ENCODE measurements at places on chromosomes 7 and 10. TPM values are rescaled to one million over a fixed set of nuclear protein-coding genes. Genes with fewer than 3 reads are reported as not detected.
A peak's percentile ranks its signal among the peaks of the same experiment; 100 is the strongest.

GRCh38 chr10:103224133-103224532 lies 21.6 kb upstream of the RPEL1 start:
- H3K27me3 ChIP-seq: peaks cover 8% of the 10 kb centered on the region
- H3K4me1 ChIP-seq: peaks cover 7% of the 10 kb centered on the region
- no peak for DNase-seq

GRCh38 chr10:128896116-128896795 lies 570.8 kb upstream of the MGMT start:
- DNase-seq: no peak
- H3K36me3 ChIP-seq: no peaks in the 10 kb centered on the region
- H3K4me1 ChIP-seq: peaks cover 5% of the 10 kb centered on the region
- no peak overlapping the region for H3K27ac ChIP-seq
- H3K4me3 ChIP-seq: no peak overlapping the region

GRCh38 chr7:154804449-154804848 lies 198.5 kb downstream of the PAXIP1 start:
- no peak for DNase-seq
- no peak overlapping the region for H3K4me3 ChIP-seq
- peaks cover 70% of the 10 kb centered on the region for H3K36me3 ChIP-seq
- H3K27me3 ChIP-seq: peaks cover 24% of the 10 kb centered on the region

GRCh38 chr7:98628418-98628817 lies 11.3 kb downstream of the NPTX2 start:
- no peaks in the 10 kb centered on the region for H3K36me3 ChIP-seq
- no peak for DNase-seq
- peaks cover 15% of the 10 kb centered on the region for H3K4me1 ChIP-seq
- peaks cover 4% of the 10 kb centered on the region for H3K27me3 ChIP-seq

- H3K36me3 ChIP-seq: peaks cover 3% of the 10 kb centered on the region
- no peak for DNase-seq
- no peaks in the 10 kb centered on the region for H3K4me1 ChIP-seq
Observed at GRCh38 chr7:123096976-123097375, 101.5 kb upstream of the TAS2R16 start.

Gene CDC14C
- total RNA-seq: not detected

- no peaks in the 10 kb centered on the region for H3K4me1 ChIP-seq
- no peak for DNase-seq
- no peak overlapping the region for H3K4me3 ChIP-seq
- no peaks in the 10 kb centered on the region for H3K27me3 ChIP-seq
- H3K36me3 ChIP-seq: no peaks in the 10 kb centered on the region
Observed at GRCh38 chr7:107712025-107712424, 31.9 kb upstream of the CBLL1 start.

Gene YAE1
- total RNA-seq: 21.9 TPM

- no peaks in the 10 kb centered on the region for H3K36me3 ChIP-seq
- no peak overlapping the region for H3K4me3 ChIP-seq
- H3K4me1 ChIP-seq: no peaks in the 10 kb centered on the region
- no peak overlapping the region for H3K27ac ChIP-seq
Observed at GRCh38 chr7:1620835-1621234, 49.2 kb upstream of the ELFN1 start.

Gene PRF1
- 0.11 TPM for total RNA-seq

DNA sequence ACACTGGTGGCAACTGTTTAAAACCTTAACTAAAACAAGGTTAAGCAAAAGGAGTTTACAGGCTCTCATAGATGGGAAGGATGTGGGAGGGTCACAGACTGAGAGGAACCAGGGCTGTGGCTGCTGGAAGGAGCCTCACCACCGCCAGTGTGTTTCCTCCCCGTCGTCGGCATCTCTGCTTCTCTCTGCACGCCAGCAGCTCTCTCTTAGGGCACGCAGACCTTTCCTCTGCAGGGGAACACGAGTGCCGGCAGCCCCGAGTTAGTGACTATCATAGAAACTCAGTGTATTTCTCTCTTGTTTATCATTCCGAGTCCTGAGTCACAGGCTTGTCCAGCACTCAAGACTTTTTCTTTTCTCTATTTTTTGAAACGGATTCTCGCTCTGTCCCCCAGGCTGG lies 8.1 kb upstream of the SH2D4B start:
- no peak for DNase-seq
- no peak overlapping the region for H3K27ac ChIP-seq
- H3K27me3 ChIP-seq: no peaks in the 10 kb centered on the region
- peaks cover 25% of the 10 kb centered on the region for H3K4me1 ChIP-seq
- H3K4me3 ChIP-seq: no peak overlapping the region
- H3K36me3 ChIP-seq: peaks cover 15% of the 10 kb centered on the region

DNA sequence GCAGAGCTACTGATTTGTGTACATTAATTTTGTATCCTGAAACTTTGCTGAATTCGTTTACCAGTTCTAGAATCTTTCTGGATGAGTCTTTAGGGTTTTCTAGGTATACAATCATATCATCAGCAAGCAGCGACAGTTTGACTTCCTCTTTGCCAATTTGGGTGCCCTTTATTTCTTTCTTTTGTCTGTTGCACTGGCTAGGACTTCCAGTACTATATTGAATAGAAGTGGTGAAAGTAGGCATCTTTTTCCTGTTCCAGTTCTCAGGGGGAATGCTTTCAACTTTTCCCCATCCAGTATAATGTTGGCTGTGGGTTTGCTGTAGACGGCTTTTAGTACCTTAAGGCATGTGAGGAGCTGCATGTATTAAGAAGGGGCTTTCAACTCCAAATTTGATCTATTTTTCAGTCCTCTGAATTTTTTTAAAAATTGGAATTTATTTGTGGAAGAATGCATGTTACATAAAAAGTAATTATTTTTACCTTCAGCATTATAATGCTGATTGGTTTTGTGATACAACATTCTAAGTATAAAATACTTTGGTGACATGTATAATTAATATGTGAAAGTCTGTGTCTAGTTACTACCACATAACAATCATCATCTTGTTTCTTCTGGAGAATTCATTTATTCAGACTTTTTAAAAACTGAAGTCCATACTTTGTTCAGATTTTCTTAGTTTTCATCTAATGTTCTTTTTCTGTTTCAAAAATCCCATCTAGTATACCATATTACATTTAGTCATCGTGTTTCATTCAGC lies 49.6 kb downstream of the CPED1 start:
- no peaks in the 10 kb centered on the region for H3K27me3 ChIP-seq
- 0 out of 2 replicates have a peak, but pooled peaks cover 2% of the 10 kb centered on the region for H3K4me1 ChIP-seq
- no peak overlapping the region for H3K27ac ChIP-seq
- no peaks in the 10 kb centered on the region for H3K36me3 ChIP-seq

- H3K36me3 ChIP-seq: no peaks in the 10 kb centered on the region
- no peaks in the 10 kb centered on the region for H3K4me1 ChIP-seq
- no peak overlapping the region for H3K27ac ChIP-seq
- H3K4me3 ChIP-seq: no peak overlapping the region
- H3K27me3 ChIP-seq: no peaks in the 10 kb centered on the region
Observed at GRCh38 chr10:86169506-86170254, 196.9 kb downstream of the GRID1 start.

Gene TRIL
- 4.6 TPM for total RNA-seq

DNA sequence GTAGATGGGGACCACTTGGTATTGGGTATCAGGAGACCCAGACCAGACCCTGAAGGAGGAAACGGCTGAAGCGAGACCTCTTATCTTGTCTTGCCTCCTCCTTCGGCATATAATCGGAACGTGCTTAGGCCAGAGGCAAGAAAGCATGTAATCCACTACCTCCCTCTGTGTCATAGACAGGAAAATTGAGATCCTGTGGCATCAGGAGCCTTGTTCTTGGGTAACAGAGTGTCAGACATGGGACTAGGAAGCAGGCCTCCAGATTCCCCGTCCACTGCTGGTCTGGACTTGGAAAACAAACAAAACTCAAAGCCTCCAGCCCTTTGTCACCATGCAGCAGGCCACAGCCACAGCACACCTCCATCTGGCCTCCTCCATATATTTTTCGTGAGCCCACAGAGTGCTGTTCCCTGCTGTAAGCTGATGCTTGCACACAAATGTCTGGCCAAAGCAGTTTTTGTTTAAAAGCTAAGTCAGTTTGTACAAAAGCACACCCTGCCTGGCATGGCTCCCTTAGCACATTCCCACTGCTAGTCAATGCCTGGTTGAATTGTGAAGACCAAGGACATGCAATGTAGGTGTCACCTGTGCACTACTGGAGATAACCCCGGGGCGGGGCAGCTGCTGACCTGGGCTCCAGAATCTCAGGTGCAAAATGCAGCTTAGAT lies 510.9 kb downstream of the RPS24 start:
- no peaks in the 10 kb centered on the region for H3K36me3 ChIP-seq
- peaks cover 14% of the 10 kb centered on the region for H3K27me3 ChIP-seq
- no peak for DNase-seq
- H3K4me1 ChIP-seq: peaks cover 12% of the 10 kb centered on the region
- no peak overlapping the region for H3K4me3 ChIP-seq

- peaks cover 6% of the 10 kb centered on the region for H3K36me3 ChIP-seq
- DNase-seq: peak; percentile 6
- H3K27ac ChIP-seq: no peak overlapping the region
- peaks cover 27% of the 10 kb centered on the region for H3K4me1 ChIP-seq
- H3K4me3 ChIP-seq: no peak overlapping the region
- H3K27me3 ChIP-seq: no peaks in the 10 kb centered on the region
Observed at GRCh38 chr7:44216521-44217222, 15.9 kb downstream of the YKT6 start.

Gene GHITM
- total RNA-seq: 97.6 TPM

Gene UNCX
- total RNA-seq: not detected

GRCh38 chr10:48241332-48241731 lies 33.2 kb downstream of the FRMPD2 start:
- DNase-seq: no peak
- peaks cover 22% of the 10 kb centered on the region for H3K4me1 ChIP-seq
- H3K4me3 ChIP-seq: no peak overlapping the region
- H3K27ac ChIP-seq: no peak overlapping the region
- no peaks in the 10 kb centered on the region for H3K27me3 ChIP-seq

- DNase-seq: no peak
- no peaks in the 10 kb centered on the region for H3K27me3 ChIP-seq
- H3K27ac ChIP-seq: no peak overlapping the region
- peaks cover 22% of the 10 kb centered on the region for H3K4me1 ChIP-seq
- H3K4me3 ChIP-seq: no peak overlapping the region
- H3K36me3 ChIP-seq: peaks cover 7% of the 10 kb centered on the region
Observed at GRCh38 chr10:7789390-7789789, 1.4 kb downstream of the ATP5F1C start.

Gene NAT16
- 0.62 TPM for total RNA-seq

- no peak for DNase-seq
- no peak overlapping the region for H3K4me3 ChIP-seq
- H3K27me3 ChIP-seq: no peaks in the 10 kb centered on the region
Observed at GRCh38 chr7:119320316-119320715, 952.7 kb upstream of the KCND2 start.

GRCh38 chr7:43479543-43479942 lies 103.4 kb upstream of the STK17A start:
- no peak for DNase-seq
- H3K27me3 ChIP-seq: no peaks in the 10 kb centered on the region
- H3K4me3 ChIP-seq: no peak overlapping the region
- no peak overlapping the region for H3K27ac ChIP-seq
- peaks cover 6% of the 10 kb centered on the region for H3K4me1 ChIP-seq

Data from WTC11 (cell line).